Trophoblast cell (in vitro differentiated cells and primary cell): ENCODE measurements at places on chromosomes 3 and 15.

- no peak for DNase-seq
These were observed 254.6 kb upstream of the SOX14 start for GRCh38 chr3:137509354-137510045.

- DNase-seq: peak; percentile 81
These were observed 35.5 kb upstream of the CGNL1 start for GRCh38 chr15:57340682-57341259.

GRCh38 chr15:33226559-33227181, 32.2 kb upstream of the FMN1 start:
- DNase-seq: peak; percentile 53

DNA sequence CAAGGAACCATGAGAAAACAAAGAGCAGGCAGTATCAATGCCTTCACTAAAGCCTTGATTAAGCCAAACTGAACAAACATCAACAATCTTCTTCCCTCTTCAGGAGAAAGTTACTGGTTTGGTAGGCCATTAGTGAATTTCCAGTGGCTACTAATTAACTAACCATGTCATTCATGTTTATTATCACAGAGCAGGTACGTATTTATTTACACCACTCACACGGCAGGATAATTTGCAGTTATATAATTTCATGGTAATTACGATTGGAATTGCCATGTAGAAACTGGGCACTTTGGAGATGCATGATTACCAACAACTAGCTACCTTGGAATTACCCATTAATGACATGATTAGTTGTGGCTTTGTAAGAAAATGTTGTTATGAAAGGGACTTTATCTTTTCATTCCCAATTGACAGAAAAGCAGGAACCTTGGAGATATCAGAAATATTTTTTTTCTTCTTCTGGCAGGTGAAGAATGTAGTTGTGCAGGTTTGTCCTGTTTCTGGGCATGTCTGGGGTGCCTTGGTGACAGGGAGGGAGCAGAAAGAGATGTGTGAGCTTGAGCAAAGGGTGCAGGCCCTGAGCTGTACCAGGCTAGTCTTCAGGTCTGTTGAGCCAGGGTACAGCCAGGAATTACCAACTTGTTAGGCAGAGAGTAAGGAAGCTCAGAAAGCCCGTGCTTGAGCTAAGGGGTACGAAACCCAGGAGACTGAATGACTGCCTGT, 310.7 kb downstream of the RORA start:
- peak; percentile 30 for DNase-seq

DNA sequence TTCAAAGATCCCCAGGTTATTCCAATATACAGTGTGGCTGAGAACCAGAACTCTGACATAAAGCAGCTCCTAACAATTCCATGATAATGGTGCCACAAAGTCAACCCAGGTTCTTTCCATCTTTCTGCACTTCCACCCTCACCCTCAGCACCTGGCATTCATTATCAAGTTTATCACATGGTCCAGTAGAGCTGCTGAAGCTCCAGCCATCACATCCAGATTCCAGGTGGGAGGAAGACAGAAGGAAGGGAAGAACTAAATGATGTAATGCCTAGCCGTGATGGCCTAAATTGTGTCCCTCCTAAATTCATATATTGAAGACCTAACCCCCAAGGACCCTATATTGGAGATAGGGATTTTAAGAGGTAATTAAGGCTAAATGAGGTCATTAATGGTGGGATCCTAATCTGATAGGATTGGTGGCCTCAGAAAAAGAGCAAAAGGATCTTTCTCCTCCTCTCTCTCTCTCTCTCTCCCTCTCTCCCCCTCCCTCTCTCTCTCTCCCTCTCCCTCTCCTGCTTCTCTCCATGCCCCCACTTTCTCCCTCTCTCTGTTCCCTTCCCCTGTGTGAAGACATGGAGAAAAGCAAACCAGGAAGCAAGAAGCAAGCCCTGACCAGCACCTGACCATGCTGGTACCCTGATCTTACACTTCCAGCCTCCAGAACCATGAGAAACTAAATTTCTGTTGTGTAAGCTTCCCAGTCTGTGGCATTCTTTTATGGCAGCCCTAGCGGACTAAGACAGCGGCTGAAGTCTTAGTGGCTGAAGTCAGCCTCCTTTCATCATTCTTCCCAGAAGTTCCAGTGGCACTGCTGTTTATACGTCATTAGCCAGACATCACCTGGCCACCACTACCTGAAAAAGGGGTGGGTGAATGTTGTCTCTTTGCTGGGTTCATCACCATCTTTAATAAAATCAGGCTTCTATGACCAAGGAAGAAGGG, 369.7 kb upstream of the PROK2 start:
- DNase-seq: peak; percentile 98

GRCh38 chr15:80798911-80799310, 19.7 kb downstream of the CEMIP start:
- DNase-seq: no peak

GRCh38 chr3:126448136-126448892, 27.4 kb downstream of the ZXDC start:
- DNase-seq: no peak

- no peak for DNase-seq
These were observed 258.7 kb downstream of the SLCO3A1 start for GRCh38 chr15:92112180-92112579.

DNA sequence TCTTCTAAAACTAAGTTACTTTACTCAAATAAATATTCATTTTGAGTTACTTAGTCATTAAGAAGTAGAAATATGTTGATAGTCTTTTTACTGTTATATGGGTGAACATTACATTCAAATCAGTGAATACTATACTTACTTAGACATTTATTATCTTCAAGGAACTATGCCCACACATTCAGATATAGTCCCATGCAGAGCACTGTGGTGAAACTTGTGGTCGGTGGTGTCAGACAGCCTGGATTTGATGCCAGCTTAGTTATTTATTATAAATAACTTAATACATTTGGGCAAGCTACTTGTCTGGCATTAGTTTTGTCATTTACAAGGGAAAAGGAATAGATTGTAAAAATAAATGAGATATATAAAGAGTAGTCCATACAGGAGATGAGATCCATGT, 149.5 kb downstream of the RAP2B start:
- no peak for DNase-seq

DNA sequence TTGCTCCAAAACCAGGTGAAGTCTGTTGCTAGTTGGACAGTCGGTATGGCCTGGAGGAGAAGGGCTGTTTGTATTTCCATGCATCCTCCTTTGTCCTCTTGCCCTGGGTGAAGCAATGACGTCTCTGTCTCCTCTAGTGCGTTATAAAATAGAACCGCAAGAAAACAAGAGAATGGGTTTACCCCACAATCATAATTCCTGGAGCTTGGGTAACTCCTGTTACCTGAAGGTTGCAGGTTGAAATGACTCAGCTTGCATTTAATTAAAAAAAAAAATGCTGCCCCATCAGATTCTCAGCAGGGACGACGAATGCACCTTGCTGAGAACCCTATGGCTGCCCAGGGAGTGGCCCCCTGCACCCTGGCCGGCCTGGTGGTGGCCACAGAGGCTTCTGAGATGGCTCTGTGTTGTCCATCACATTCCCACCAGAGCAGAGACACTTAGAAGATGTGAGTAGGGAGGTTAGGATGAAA, 228.2 kb upstream of the BHLHE40 start:
- no peak for DNase-seq

DNA sequence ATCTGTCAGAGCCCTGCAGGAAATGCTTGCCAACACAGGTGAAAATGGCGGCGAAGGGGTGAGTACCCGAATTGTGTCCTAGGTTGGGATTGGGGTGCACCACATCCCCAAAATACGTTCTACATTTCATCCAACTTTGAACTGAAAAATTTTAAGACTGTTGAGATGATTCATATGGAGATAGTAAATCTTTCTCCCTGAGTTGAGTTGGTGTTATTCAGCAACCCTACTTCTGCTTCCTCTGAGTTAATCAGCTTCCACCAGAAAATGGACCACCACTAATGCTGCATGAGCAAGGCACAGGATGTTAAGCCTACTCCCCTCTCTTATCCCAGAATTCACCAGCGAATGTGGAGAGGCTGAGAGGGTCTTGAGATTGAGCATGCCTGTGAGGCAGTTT, 192.9 kb downstream of the RYR3 start:
- DNase-seq: no peak

DNA sequence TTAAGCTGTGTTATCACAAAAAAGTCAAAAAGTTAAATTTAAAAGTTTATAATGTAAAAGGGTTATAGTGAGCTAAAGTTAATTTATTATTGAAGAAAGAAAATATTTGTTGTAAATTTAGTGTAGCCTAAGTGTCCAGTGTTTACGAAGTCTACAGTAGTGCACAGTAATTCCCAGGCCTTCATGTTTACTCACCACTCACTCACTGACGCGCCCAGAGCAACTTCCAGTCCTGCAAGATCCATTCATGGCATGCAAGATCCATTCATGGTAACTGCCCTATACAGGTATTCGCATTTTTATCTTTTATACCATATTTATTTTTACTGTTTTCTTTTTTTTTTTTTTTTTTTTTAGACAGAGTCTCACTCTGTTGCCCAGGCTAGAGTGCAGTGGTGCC, 69.5 kb downstream of the TPRA1 start:
- no peak for DNase-seq

GRCh38 chr15:40743485-40743901, 11.6 kb downstream of the RMDN3 start:
- no peak for DNase-seq

DNA sequence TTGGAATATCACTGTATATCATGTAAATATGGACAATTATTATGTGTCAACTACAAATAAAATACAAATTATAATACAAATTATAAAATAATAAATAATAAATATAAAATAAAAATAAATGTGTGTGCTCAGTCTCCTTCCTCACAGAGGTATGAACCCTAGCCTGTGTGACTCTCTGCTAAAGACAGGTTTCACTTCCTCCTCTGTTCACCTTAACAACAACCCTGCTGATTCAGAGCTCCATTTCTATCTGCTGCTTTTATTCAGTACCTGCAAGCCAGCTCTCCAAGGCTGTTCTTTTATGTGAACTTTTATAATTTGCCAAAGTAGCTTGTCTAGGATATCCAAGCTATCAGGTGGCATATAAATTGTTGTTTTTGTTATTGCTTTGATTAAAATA, 610.7 kb upstream of the GRM7 start:
- DNase-seq: no peak

- DNase-seq: peak; percentile 92
These were observed 244.8 kb upstream of the TPRG1 start for GRCh38 chr3:188926741-188927511.

- DNase-seq: no peak
These were observed 5.8 kb upstream of the CCR3 start for GRCh38 chr3:46236294-46237054.

DNA sequence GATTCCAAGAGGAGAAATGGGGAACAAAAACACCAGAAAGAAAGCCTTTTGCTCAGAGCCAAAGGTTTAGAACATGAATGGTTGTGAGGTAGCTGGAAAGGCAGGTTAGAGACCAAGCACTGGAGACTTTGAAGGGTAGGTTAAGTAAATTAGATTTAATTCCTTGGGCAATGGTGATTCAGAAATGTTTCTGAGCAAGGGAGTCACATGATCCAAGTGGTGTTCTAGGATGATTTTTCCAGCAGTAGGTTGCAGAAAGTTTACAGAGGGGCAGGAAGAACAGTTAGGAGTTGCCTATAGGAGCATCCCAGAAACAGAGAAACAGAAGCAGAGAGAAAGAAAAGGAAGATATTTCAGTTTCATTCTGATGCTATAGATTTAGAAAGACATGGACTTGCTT, 139.8 kb downstream of the WDR76 start:
- no peak for DNase-seq

DNA sequence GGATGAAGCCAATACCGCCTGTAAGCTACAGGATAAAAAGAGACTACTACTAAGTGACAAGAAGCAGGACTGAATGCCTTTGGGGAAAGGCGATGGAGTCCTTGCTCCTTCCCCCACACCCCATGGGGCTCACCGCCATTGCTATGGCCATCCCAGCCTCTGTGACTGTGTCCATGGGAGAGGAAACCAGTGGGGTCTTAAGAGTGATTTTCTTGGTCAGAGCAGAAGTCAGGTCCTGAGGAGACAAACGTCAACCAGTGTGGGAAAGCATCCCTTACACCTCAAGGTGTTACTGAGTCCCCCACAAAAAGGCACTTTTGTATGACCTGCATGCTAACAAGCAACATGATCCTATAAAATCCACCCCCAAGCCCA, 913 bp downstream of the IMPDH2 start:
- no peak for DNase-seq

GRCh38 chr3:101133652-101134051, 140.4 kb upstream of the ABI3BP start:
- no peak for DNase-seq

- no peak for DNase-seq
These were observed 24.5 kb upstream of the BFSP2 start for GRCh38 chr3:133375403-133375745.

GRCh38 chr3:112769286-112769978, 77.2 kb downstream of the CD200R1L start:
- DNase-seq: no peak

DNA sequence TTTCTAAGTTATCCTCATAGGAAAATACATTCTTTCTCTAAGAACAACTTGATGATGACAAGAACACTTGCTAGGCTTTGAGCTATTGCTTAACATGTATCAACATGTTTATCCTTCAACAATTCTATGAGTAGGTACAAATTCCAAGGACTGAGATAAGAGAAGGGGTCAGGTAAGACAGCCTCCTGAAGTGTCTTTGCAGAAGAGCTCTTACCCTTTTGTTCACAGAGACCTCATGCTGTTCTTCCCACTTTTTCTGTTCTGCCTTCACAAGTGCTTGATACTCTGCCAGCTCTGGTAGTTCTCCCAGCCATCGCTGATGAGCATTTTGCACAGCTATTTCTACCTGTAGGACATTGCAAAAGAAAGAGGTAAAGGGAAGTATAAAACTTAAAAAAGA, 50.9 kb downstream of the CEP152 start:
- peak; percentile 72 for DNase-seq

GRCh38 chr3:128547368-128547987, 54.5 kb upstream of the GATA2 start:
- peak; percentile 65 for DNase-seq

DNA sequence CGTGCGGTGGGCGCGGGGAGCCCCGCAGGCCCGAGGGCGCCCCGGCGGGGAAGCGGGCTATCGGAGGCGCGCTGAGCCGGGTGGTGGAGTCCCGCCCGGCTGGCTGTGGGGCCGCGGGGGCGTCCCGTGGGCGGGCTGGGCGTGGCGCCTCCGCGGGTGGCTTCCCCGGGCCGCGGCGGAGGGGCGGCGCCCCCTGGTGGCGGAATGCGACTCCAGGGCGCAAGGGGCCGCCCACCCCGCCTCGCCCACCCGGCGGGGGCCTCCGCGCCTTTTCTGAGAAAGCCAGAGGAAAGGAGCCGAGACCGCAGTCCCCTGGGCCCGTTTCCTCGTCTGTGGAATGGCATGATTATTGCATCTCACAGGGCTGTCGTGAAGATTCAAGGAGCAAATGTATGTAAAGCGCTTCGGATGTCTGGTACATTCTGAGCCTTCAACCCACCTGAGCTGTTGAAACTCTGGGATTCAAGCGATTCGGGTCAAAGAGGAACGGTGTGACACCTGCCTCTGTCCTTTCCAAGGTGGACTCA, 31.9 kb upstream of the RAB6B start:
- DNase-seq: peak; percentile 68

GRCh38 chr3:116087426-116087825, 357.9 kb downstream of the LSAMP start:
- no peak for DNase-seq

GRCh38 chr3:99523431-99524127, 114.8 kb upstream of the COL8A1 start:
- DNase-seq: no peak

GRCh38 chr15:84982301-84982920, 755 bp downstream of the PDE8A start:
- peak; percentile 46 for DNase-seq
